Activated CD4-positive, alpha-beta T cell treated with anti-CD3 and anti-CD28 coated beads, Interleukin-2, amount 50 U/mL, for 16 hours (primary cell): ENCODE measurements at places on chromosomes 12 and 14.

- no peak for DNase-seq
These were observed 77.0 kb downstream of the BICD1 start for GRCh38 chr12:32183650-32184049.

GRCh38 chr12:110684312-110684836 lies 4.5 kb downstream of the HVCN1 start:
- DNase-seq = no peak

DNA sequence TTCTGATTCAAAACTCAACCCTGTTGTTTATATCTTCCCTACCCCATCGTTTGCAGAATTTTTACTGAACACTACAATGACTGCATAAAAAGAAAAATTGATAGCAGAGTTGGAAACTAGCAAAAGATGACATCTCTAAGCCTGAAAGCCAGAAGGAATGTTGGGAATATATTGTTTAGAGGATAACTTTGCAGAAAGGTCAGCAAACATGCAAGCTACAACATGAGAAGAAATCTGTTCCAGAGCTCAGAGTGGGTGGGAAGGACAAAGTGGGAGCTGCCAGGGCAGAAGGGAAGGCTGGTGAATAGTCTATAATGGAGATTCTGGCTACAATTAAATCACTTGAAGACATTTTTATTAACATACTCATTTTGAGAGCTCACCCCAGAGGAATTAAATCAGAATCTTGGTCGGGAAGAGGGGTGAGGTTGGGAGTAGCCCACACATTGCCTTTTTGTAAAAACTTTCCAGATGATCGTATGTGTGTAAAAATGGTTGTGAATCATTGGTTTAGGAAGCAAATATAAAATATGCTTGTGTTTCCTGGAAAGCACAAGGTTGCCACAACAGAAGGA lies 574.8 kb downstream of the FLRT2 start:
- DNase-seq = no peak

- peak; percentile 12 for DNase-seq
These were observed 475.3 kb downstream of the EGLN3 start for GRCh38 chr14:33475623-33476022.
